ENCODE measurements at places on chromosomes 12 and 14.

- DNase-seq = no peak
Observed at GRCh38 chr12:52356762-52357580, 10.3 kb downstream of the KRT85 start.

DNA sequence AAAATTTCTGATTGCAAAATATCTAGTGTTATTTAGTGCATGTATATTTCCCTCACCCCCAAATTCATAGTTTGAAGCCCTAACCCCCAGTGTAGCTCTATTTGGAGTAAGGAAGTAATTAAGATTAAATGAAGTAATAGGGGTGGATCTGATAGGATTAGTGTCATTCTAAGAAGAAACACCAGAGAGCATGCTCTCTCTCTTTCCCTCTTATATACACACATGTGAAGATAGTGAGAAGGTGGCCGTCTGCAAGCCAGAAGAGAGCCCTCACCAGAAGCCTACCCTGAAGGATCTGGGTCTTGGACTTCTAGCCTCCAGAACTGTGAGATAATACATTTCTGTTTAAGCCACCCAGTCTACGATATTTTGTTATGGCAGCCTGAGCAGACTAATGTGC is 120.3 kb downstream of the TMEM30B start:
- DNase-seq = no peak

DNA sequence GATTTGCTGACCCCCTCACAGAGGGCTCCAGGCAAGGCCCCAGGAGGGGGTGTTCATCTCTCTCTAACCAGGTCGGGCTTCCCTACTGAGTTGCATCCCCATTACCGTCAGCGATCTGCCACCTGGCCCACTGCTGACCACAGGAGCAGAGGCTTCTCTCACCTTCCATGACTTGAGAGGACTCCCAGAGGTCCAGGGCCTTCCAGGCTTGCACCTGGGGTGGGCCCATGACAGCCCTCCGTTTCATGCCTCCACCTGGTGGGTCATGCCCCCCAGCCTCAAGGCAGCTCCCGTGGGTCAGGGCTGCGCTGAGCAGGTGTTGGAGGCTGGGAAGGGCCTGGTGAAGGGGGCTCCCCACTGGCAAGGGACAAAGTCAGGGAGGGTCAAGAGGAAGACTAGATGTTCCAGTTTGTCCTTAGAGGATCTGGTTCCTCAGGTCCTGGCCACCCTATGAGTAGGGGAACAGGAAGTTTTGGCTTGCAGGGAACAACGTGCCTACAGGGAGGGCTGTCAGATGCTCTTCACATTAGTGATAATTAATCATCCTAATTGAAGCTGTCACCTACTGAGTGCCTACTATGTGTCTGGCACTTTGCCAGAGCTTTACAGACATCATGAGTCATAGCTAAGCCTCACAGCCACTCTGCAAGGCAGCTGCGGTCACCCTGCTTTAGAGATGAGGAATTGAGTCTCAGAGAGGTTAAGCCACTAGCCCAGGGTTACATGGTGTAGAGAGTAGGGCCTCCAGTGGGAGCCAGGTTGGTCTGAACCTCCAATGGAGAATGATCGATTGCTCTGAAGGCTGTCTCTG is 13.8 kb downstream of the NFKBIA start:
- DNase-seq = no peak

DNA sequence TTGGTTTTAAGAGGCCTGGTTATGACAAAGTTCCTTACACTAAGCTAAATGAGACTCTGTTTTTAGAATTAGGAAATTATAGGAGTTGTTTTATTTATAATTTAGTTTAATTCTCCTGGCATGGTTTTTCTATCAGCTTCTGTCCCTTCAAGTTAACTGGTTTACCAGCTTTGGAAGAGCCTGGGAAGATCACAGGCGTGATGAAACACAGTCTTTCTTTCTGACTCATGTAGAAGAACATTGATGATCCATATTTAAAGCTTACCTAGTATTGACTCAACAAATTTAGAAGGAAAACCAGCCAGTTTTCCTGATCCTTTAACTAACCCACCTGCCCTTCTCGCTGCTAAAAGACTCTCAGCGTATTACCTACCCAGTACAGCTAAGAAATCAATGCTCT is 155.2 kb downstream of the TGFB3 start:
- no peak for DNase-seq

- DNase-seq = no peak
Observed at GRCh38 chr14:96029089-96029645, 10.0 kb upstream of the C14orf132 start.

DNA sequence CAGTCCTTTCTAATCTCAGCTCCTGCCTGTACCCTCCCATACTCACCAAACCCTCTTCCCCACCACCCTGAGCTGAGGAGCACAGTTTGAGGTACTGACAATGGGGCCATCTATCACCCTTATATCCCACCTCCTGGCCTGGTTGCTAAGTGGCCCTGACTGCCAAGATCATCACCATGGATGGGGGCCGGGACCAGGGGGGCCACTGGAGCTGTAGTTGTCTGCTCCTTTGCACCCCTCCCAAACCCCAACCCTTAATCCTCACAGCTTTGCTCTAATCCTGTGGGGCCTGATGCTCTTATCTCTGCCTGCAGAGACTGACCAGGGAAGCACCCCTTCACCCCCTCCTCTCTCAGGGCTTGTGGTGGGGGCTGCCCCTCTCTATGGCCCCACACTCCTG is 395 bp upstream of the GNB3 start:
- no peak for DNase-seq

DNA sequence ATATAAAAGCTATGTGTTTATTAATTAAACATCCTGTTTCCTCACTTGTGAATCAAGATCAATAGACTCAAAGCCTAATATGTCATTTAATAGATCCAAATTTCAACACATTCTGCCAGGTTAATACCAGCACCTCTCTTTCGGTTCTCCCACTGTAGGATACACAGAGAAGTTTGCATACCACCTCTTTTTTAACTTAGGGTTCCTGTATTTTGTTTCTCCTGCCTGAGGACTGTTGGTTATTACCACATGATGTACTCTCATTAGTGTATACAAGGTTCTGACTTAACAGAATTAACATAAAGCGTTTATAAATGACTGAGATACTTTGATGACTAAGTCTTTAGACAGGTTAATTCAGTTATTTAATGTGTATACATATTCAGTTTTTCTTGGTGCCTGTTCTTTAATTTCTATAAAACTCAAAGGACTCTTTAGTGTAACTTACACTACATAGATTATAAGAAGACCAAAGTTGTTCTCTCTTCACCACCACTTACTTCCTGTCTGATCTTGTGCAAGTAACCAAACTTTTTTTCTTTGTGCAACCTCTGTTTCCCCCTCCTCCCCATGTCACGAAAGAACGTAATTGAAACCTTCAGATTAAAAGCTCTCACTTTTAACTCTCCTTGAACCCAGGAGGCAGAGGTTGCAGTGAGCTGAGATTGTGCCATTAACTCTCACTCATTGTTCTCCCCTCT is 89.8 kb upstream of the DNM1L start:
- no peak for DNase-seq

- DNase-seq = no peak
Observed at GRCh38 chr12:74899031-74899829, 310.4 kb downstream of the KCNC2 start.

DNA sequence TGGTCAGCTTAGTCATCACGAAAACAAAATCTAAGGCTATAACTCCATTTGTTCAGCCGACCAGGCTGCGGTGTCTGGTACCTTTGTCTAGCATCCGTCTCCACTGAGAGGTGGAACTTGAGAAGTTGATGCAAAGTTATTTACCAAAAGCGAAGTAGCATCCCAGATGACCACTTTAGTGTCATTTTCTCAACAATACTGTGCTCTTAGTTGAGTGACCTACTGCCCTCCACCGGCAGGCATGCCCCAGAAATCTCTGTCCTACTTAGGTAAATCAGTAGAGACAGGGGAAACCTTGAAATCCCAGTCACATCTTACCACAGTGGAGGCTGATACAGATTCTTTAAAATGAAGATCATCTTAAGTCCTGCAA is 1.3 kb upstream of the ST8SIA1 start:
- no peak for DNase-seq

GRCh38 chr12:67925552-67925951 is 63.7 kb upstream of the IFNG-AS1 start:
- no peak for DNase-seq

DNA sequence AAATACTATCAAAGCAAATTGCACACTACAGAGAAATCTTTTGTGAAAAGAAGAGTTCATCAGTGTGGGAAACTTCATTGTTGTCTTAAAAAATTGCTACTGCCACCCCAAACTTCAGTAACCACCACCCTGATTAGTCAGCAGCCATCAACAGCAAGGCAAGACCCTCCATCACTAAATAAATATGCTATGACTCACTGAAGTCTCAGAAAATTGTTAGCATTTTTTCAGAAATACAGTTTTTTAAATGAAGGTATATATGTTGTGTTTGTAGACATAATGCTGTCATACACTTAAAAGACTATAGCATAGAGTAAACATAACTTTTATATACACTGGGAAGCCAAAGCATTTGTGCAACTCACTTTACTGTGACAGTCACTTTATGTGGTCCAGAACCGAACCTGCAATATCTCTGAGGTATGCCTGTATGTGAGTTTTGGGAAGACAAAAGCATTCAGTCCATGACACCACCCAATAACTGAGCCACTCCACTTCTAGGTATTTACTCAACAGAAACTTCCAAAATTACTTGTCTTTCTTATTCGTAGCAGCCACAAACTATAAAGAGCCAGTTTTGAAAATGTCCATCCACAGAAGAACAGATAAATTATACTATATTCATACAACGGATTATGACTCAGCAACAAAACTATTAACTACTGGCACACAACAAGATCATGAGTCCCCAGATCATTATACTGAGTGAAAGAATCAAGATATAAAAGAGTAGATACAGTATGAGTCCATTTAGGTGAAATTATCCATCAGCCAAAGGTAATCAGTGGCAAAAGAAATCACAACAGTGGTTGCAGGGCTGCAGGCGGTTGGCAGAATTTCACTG is 649.6 kb downstream of the BCL11B start:
- DNase-seq = no peak

DNA sequence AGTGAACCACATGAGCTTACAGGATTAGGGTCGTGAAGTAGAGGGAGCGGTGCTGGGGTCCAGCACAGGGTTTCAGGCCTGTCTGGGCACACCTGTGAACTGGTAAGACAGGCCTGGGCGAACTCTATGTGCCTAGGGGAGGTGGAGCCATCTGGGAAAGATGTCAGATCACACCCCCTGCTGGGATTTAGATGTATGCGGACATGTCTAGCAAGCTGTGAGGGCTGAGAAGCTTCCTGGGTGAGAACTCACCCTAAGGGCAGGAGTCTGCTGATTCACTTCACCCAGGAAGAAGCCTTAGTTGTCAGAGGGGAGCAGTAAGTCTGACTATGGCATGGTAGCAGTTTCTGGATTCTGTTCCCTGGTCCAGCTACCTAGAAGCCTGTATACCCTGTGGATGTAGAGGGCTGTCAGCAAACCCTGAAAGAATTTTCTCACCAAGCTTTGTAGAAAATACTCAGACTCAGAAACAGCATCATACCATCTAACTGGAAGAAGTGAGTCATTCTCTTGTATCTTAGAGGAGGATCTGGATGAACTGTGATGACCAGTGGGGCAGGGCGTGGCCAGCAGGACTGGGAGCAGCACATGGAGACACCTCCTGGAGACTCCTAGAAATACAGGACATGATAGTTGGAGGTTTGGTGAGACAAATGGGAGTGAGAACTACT is 11.2 kb upstream of the PYGL start:
- DNase-seq = no peak

GRCh38 chr14:102965971-102966655 is 43.6 kb downstream of the AMN start:
- no peak for DNase-seq

- no peak for DNase-seq
Observed at GRCh38 chr12:75844985-75845384, 186.6 kb downstream of the PHLDA1 start.

Measured in stimulated activated CD4-positive, alpha-beta T cell treated with anti-CD3 and anti-CD28 coated beads, Interleukin-12 subunit alpha, Interleukin-12 subunit beta, amount 100 ng/mL, for 4 hours (primary cell).